ENCODE measurements at places on chromosomes 12 and 14. TPM values are rescaled to one million over a fixed set of nuclear protein-coding genes. Genes with fewer than 3 reads are reported as not detected.

Gene HOXC12
- not detected for total RNA-seq

Gene TIMELESS
- 13.8 TPM for total RNA-seq

Gene FICD
- total RNA-seq, result 9.3 TPM

Gene PLA2G1B
- total RNA-seq, result not detected

Gene SERPINA1
- total RNA-seq, result 1.2 TPM

Gene NPFF
- not detected for total RNA-seq
